H1 (cell line): ENCODE measurements at places on chromosomes 4 and X. TPM values are rescaled to one million over a fixed set of nuclear protein-coding genes. Genes with fewer than 3 reads are reported as not detected.

GRCh38 chr4:17550549-17550948 is 26.4 kb upstream of the LAP3 start:
- no peak for DNase-seq

DNA sequence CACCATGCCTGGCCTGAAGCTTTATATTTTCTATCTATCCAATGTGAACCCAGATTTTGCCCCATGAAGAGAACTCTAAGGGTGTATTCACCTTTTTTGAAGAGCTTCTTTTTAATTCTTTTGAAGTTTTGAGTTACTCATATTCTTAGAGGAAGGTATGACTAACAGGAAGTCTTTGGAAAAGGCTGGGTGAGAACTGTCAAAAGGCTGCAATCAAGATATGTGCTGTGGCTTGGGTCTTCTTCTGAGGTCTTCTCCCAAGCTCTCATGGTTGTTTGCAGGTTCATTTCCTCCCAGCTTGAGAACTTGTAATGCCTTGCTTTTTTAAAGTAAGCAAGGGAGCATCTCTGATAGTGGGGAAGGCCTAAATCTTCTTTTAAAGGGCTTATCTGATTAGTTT is 3.1 kb upstream of the C4orf17 start:
- DNase-seq = no peak

Gene PDLIM3
- polyA plus RNA-seq = 8.1 and 8.9 TPM in 2 replicates

DNA sequence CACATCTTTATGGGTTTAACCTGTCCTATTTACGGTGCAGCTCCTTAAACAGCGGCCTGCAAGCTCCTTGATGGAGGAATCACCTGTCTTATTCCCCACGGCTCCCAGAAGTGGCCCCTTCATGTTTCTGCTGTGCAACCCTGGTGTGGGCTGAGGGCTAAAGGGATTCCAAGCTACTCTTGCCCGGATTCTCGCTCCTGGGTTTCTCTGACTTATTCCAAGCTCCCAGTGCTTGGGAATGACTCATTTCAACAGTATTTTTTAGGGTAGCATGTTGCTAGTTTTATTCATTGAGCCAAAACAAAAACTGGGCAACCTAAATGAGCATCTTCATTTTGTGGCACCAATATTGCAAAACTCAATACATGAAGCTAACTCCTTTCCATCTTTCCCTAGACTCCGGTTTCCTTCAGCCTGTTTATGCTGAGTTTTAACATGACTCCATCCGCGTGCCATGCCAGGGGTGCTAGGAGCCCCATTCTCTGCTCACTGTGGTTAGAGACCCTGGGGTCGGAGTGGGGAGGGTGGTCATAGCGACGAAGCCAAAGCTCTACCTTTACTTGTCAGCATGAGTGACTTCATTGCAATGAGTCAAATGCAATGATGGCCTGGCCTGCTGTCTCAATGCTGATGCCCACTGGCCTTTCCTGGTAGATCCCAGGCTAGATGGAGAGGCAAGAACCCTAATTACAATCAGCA is 349.7 kb downstream of the NR3C2 start:
- no peak for DNase-seq

DNA sequence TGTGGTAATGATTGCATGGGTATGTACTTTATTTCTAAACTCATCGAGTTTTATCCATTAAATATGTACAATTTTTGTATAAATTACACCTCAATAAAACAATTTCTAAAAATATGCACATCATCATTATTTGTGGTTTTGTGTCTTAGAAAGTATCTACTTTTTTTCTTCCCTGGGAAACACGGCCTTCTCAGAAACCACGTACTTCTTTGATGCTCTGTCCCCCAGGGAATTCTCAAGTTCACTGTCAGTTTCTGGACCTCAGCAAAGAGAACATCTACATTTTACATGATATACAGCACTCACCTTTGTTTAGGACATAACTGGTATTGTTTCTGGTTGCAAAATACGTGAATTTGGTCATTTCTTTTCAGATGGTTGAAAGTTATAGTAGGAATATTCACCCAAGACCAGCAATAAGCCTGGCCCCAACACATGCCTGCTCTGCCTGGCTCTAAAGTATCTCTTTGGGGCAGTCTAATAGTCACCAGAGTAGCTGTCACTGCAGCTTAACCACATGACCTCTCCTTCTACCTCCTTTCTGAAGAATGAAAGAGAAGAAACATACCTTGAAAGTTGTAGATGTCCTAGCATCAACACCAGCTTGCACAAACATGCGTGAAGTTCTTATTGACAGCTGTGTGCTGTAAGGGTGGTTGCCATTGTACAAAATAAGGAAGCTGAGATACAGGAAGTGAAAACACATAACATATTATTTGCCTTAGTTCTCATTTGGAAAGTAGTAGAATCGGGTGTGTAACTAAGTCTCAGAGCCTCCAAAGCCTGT is 48.4 kb upstream of the SPANXN4 start:
- DNase-seq = no peak

DNA sequence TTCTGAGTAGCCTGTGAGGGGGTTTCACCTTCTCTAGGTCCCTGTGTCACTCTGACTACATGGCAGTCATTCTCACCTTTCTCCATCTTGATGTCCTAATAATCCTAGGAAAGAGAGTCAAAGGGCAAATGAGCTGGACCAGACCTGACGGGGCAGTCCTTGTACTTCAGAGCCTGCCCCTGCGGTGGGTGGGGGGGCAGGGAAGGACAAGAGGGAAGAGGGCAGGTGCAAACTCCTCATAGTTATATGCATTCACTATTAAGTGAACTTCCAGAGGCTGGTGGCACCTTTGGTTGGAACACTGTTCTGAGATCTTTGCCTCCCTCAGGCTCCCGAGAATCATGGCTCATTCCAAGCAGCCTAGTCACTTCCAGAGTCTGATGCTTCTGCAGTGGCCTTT is at the start of gene AWAT1:
AWAT1 (plus strand) TSS at position 301 of the 400 bp plus-strand sequence; CDS start at position 342, 41 bp downstream.
- DNase-seq = no peak

- no peak for DNase-seq
These were observed 140.1 kb downstream of the BTC start for GRCh38 chr4:74654230-74654681.

Gene NUP62CL
- polyA plus RNA-seq = 6.2 and 7.5 TPM in 2 replicates

Gene VCX2
- polyA plus RNA-seq = not detected in 2 replicates

- DNase-seq = no peak
These were observed 240.3 kb upstream of the TAPT1 start for GRCh38 chr4:16466581-16466980.

DNA sequence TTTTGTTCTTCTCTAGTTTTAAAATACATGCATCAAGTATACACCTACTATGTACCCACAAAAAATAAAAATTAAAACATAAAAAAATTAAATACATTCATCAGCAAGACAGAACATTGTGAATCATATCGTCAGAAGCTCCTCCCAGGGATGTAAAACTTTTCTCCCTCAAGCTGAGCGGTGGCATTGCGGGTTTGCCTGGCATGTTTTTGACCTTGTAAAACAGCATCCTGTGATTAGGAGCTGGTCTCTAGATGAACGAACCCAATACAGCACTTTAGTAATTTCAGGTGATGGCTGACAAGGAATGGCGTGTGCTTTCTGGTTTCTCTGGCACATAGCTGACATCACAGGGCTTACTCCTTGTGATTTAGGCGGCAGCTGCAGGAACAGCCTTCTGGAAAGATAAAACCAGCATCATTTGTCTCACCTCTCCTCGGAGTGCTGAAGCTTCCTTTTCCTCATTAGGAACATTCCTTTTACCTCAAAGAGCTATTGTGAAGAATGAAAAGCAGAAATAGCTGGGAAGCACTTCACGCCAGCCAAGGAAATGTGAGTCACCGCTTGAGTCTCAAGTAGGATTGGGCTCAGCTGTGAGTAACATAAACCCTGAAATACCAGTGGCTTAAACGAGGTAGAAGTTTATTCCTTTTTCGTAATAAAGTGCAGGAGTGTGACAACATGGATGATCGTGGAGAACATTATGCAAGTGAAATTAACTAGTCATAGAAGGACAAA is 44.3 kb downstream of the NYX start:
- no peak for DNase-seq

DNA sequence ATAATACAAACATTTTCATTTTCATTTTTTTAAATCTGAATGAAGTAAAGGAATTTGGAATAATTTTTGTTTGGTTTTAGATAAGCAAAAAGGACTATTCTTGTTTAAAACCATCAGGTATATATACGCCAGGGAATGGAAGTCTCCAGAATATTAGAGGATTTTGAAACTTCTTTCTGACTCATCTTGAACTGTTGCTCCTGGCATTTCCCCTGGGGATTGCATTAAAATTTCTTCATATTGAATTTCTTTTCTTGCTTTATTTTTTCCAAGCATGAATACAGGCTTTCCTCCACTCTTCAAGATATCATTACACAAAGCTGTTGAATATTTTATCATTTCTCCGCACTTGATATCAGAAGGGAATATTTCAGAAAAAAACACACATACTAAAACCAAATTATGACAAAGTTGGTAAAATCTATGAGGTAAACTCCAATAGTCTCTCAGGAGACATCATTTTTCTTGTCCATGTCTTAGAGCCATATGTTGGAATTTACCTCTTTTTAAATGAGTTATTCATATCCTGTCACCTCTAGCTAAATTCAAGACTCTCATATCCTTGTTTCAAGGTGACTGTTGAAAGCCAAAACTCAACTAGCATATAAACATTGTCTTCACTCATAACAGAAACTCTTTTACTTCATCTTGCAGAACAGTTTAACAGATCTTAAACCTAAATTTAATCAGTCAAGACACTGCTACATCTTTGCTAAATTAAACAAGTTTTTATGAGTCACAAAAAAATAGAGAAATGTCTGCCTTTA is 20.7 kb upstream of the CSN1S1 start:
- DNase-seq = no peak

- no peak for DNase-seq
These were observed 40.4 kb upstream of the DDX53 start for GRCh38 chrX:22959204-22959920.

DNA sequence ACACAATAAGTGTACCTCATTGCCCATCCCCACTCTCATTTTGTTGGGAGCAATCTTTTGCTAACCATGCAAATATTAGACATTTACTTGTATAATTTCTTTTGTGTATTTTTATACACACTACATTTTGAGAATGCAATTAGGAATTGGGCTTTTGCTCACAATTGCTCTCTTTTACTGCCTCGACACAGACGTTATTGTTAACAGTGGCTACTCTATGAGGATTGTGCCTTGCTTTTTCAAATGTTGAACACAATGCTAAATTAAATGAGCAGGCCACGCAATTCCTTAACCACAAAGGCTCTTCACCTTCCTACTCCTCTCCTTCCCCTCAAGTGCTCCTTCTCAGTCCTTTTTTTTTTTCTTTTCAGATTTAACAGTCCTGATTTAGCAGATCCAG is 42.8 kb upstream of the HPF1 start:
- DNase-seq = no peak

- no peak for DNase-seq
These were observed 814 bp upstream of the MMAA start for GRCh38 chr4:145618210-145618931.

DNA sequence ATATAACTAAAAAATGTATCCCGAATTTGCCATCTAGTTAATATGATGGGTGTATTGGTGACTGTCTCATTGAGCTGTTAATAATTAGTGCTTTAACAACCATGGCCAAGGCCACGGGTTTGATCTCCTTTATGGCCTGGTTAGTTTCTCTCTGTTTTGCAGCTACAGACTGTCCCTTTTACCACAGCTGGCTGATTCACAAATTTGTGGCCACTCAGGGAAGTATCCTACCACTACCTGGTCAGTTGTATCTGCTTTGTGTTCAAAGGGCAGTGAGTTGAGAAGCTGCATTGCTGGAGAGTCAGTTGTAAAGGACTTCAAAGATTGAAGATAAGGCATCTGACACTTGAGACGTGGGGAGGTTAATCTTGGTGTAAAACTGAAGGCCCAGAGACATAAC is 219.1 kb upstream of the BMP3 start:
- DNase-seq = no peak

GRCh38 chr4:145589916-145590702 is 29.1 kb upstream of the MMAA start:
- no peak for DNase-seq

- DNase-seq = no peak
These were observed 120.5 kb downstream of the HS6ST2 start for GRCh38 chrX:132837967-132838366.

DNA sequence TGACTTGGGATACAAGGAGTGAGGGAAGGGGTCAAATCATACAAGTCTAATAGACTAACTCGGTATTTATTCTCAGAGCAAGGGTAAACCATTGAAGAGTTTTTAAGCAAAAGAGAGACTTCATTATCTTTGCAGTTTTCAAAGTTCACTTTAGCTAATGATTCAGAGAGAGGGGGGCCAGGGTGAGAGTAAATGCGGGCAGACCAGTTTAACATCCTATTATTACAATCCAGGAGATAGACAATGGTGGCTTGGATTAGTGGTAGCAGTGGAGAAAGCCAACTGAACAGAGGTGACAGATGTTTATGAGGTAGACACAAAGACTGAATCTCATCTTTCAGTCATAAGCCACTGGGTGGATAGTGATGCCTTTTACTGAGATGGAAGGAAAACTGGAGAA is 57.9 kb downstream of the CPEB2 start:
- no peak for DNase-seq

- DNase-seq = no peak
These were observed 506.9 kb downstream of the MID1IP1 start for GRCh38 chrX:39308126-39308525.
